ENCODE measurements at places on chromosomes 6 and 20.

- no peak for DNase-seq
Measured at GRCh38 chr20:25394276-25394675, 3.6 kb upstream of the ABHD12 start.

DNA sequence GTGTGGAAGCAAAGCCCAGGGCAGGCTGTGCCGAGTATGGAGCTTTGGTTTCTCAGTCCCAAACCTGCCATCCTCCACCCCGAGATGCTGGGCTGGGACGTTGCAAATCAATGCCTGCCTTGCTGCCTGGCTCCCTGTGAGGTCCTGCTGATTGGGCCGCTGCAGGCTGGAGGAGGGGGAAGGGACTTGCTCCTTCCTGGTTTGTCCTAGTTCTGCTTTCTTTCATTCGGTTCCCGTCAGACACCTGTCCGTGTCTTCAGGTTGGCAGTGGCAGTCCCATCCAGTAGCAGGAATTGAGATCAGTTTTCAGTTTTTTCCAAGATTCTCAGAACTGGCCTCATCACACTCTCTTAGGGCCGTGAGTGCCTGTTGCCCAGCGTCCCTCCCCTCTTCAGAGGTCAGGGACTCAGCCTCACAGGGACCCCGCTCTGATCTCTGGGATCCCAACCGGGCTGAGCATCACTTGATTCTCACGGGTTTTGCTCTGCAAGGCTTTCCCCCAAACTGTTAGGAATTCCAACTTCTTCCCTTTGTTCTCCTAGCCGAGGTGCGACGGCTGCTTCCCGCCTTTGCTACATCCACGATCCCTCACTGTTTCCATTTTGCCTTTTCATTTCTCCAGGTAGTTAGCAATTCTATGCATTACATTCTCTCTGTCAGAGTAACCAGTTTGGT, 24.2 kb upstream of the TAGAP start:
- DNase-seq = no peak

- no peak for DNase-seq
Measured at GRCh38 chr6:139336488-139336887, 38.0 kb downstream of the CITED2 start.

DNA sequence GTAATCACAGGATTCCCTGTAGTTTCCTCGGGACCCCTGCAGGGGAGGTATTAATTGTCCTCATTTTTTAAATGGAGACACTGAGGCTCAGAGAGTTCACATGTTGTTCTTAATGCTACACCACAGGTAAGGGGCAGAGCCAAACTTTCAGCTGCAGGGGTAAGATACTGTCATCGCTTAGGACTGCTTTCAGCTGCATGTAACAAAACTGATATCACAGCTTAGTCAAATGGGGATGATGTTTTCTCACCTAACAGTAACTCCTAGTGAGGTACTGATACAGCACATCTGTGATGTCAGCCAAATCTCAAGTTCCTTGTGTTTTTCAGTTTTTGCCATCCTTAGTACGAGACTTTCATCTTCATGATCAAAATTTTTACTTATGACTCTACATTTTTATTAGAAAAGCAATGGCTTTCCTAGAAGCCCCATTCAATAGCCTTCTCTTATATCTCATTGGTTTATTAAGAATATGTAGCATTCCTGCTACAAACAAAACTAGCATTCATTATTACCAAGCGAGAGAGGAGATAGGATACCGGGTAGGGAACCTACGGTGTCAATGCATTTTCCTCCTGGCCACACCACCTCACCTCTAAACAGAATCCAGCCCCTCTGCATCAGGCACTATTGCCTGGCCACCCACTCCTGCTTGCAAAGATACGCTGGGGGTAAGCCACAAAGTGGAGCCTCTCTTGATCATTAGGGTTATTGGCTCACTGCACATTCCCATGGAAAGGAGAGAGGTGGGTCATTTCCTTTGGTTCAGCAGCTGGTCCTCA, 557.5 kb downstream of the CD83 start:
- no peak for DNase-seq

DNA sequence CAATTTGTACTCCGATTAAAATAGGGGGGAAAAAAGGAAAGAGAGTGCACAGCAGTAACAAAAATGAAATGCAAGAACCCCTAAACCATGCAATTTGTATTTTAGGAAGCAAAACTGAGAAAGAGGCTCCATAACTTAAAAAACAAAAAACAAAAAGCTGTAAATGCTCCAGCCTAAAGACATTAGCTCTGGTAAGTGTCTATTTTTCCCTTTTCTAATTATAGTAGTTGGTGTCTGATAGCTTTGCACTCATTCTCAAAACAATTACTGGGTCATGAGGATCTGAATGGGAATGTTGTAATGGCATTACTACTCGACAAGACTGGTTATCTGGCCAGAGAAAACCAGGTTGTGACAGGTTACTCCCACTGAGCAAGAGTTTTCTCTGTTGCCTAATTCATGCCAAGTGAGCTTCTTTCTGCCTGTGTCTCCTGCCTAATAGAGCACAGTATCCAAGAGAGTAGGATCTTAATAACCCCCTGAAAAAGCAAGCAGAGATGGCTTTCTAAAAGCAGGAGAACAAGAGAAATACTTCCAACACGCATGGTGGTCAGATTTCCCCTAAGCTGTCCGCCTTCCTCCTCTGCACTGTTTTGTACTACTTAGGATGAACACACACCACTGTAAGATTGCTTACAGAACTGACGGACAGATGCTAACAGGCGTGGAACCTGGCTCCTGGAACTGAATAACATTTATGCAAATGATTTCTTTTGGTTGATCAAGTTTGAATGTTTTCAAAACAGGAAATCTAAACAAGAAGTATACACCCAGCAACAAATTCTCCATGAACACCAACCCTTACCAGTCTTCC, 86.4 kb downstream of the FKBP5 start:
- no peak for DNase-seq

- no peak for DNase-seq
Measured at GRCh38 chr6:167526465-167527368, 201.8 kb downstream of the TTLL2 start.

- no peak for DNase-seq
Measured at GRCh38 chr20:43691928-43692524, 25.1 kb downstream of the MYBL2 start.

DNA sequence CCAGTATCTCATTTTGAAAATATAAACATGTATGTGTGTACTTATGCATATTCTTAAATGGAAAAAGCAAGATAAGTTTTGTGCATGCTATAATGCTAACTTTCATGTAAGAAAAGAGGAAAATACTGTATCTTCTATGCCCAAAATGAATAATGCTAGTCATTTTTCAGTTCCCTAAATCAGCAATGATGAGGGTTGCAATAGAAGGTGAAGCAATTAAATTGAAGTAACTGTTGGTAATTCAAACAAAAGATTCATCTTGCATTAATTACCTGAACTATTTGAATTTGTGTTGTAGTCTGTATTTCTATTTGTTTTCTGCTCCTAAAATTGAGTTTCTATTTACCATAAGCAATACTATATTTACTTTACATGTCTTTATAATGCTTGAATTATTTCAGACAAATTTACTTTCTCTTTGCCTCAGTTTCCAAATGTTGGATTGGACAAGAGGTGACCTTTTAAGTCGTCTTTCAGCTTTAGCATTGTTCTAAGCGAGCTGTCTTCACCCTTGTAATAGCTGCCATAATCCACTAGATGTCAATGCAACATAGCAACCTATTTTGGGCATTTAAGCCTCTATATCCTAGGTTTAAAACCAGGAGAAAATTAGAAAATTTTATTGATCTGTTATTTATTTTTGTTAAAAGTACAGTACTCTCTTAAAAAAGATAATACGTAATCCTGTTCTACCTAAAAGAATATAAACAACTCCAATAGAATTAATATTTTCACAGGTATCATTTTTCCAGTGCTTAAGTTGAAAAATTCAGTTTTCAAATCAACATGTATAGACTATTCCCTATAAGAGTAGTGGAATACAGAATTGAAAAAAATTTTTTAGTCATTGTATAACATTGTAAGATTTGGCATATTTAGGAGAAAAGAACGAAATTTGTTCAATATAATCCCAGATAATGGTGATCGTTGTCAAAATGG, 52.3 kb upstream of the IFNGR1 start:
- no peak for DNase-seq

DNA sequence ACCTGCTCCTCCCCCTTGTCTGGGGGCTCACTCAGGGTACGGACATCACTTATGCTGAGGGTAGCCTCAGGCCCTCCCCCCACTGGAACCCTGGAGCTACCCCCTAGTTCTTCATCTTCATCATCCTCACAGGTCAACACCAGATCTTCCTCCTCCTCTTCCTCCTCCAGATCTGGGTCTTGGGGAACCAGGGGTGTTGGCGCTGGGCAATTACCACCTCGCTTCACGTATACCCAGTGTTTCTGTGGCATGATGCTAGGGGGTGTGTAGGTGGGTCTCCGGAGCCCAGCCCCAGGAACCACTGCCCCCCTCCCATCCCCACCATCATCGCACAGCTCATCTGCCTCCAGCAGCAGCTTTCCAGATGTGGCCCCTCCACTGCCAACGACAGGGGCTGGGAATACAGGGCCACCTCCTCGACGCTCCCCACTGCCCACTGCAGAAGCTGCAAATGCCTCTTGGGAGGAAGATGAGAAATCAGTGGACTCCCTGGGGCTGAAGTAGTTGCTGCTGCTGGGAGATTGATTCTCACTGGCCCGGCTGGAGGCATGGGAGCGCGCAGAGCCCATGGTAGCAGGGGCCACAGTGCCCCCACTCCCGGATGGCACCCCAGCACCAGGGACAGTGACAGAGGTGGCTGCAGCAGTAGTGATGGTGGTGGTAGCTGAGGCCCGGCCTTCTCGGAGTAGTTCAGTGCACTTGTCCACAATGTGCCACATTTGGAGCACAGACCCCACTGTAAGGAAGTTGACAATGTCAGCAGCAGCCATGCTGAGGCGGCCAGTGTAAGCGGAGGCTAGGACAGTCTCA, 1.5 kb downstream of the ZBTB22 start:
- no peak for DNase-seq

DNA sequence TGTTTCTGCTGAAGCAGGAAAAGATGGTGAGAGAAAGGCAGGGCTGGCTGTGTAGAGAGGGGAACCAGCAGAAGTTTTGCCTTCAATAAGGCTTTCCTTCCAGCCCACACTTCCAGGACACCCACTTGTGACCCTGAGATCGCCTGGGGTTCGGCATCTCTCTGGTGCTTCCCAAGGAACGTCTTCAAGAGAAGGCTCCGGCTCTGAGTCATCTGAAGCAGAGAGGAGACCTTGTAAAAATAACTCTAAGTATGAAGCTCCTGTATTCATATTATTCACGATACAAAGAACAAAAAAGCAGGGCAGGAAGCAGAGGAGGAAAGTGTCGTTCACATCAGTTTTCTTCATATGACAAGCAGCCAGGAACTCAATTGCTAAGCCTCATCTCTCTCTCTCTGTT, 95.4 kb upstream of the MRPS10 start:
- no peak for DNase-seq

DNA sequence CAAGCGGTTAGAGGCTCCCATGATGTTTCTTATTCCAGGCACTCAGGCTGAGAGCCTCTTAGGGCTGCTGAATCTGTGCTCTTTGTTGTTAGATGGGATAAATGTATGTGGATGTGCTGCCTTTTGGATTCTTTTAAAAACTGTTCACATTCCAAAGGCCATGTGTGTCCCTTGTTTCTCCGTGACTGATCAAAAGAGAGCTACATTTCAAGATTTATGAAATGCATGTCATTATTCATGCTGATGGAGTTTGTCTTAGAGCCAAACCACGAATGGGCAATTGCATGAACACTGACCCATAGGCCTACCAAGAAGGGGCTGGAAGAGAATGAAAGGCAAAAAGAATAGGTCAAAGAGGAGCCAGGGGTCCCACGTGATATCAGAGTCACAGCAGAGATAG, 104.9 kb upstream of the TSHZ2 start:
- DNase-seq = no peak

GRCh38 chr6:166412911-166413384, 30.2 kb upstream of the MPC1 start:
- DNase-seq = no peak

DNA sequence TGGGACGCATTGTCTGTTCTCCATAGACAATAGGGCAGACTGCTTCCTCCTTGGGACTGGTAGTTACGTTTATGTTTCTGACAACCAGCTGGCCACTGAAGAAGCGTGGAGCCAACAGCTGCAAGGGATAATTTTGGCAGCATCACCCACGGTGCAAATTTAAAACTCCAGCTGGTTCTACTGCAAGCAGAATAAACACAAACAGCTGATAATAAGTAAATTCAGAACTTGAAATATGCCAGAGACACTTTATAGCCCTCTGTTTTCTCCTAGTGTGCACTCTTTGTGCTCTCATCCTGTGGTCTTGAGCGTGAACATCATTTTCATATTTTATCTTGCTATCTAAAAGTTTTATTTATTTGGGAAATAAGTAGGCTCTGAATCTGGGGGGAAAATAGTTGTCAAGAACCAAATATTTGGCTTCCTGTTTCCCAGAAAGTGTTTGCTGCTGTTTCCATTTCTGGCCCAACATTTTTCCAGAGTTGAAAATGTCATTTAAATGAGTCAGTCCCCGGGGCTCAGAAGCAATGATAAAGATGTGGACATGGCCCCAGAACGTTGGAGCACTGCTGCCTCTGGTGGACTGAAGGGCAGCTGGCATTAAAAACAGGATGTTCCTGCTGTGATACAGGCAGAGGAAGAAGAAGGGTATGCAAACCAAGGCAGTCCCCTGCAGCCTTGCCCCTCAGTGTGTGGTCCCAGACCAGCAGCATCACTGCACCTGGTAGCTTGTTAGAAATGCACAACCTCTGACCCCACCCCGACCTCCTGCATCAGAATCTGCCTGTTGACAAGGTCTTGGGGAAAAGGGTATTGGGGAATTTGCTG, 12.5 kb upstream of the THBD start:
- no peak for DNase-seq

DNA sequence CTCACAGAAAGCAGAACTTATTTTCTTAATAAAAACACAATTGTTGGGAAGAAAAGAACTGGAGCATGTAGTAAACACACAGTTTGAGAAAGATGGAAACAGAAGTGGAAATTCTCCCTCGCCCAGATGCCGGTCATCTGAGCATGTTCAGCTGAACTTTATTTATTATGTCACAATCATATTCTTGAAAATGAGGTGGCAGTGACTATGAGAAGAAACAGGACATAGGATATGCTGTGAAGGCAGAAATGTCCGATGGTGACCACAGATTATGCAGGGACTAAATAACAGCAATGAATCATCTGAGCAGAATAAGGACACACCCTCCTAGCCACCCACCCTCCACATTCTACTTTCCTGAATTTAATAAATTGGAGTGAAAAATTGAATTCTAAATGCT, 425.3 kb upstream of the NOX3 start:
- DNase-seq = no peak

GRCh38 chr6:1903780-1904465, 294.2 kb downstream of the FOXC1 start:
- DNase-seq = no peak

- no peak for DNase-seq
Measured at GRCh38 chr6:49782293-49782692, 4.8 kb downstream of the PGK2 start.

- DNase-seq = no peak
Measured at GRCh38 chr6:107545763-107546162, 55.8 kb downstream of the SOBP start.

GRCh38 chr20:36826554-36827244, 49.2 kb upstream of the TLDC2 start:
- no peak for DNase-seq

- no peak for DNase-seq
Measured at GRCh38 chr6:166058064-166058739, 109.4 kb downstream of the TBXT start.
